ENCODE measurements at places on chromosomes 5 and 9. TPM values are rescaled to one million over a fixed set of nuclear protein-coding genes. Genes with fewer than 3 reads are reported as not detected.

Gene PCA3
- 7.0 TPM for total RNA-seq

Gene BARX1
- not detected for total RNA-seq

Gene MAP3K1
- 8.9 TPM for total RNA-seq

Gene PDE8B
- total RNA-seq = 1.8 TPM

Gene PRDM9
- total RNA-seq = 0.05 TPM

Gene SHOC1
- total RNA-seq = 0.29 TPM

Gene SLC27A6
- total RNA-seq = 1.9 TPM

Gene ADAMTS13
- total RNA-seq = 14.3 TPM

Gene MSX2
- total RNA-seq = not detected

Gene STX17
- 10.7 TPM for total RNA-seq

Gene PHF24
- total RNA-seq = 0.04 TPM

Gene GTF2H2C
- 50.3 TPM for total RNA-seq

Gene KIF4B
- 1.1 TPM for total RNA-seq

Gene SMC2
- total RNA-seq = 5.1 TPM

Gene CDO1
- 36.1 TPM for total RNA-seq

Gene INSL4
- total RNA-seq = 0.42 TPM

Gene FOXD4
- total RNA-seq = 0.63 TPM

Gene ADAMTSL1
- 7.6 TPM for total RNA-seq

Gene KCNV2
- total RNA-seq = 1.1 TPM

Gene CHSY3
- 4.0 TPM for total RNA-seq

Gene SHISAL2B
- 0.36 TPM for total RNA-seq

Gene SREK1IP1
- total RNA-seq = 7.8 TPM

Gene TRAF1
- 1.0 TPM for total RNA-seq

Gene GFRA3
- total RNA-seq = 0.59 TPM

Gene TTC23L
- 4.4 TPM for total RNA-seq

Gene STKLD1
- 2.9 TPM for total RNA-seq

Gene TRIP13
- 13.3 TPM for total RNA-seq

Gene KIAA0825
- total RNA-seq = 2.7 TPM

Gene IZUMO3
- total RNA-seq = 0.24 TPM

Gene CDC37L1
- 24.4 TPM for total RNA-seq

Gene RAB3C
- total RNA-seq = 0.11 TPM

Gene CDH10
- total RNA-seq = 19.7 TPM

Gene RRAGA
- total RNA-seq = 67.4 TPM

Gene MSANTD3
- total RNA-seq = 39.3 TPM

Gene GLDC
- total RNA-seq = 1.1 TPM
